ENCODE measurements at places on chromosomes 16 and 17. TPM values are rescaled to one million over a fixed set of nuclear protein-coding genes. Genes with fewer than 3 reads are reported as not detected.

DNA sequence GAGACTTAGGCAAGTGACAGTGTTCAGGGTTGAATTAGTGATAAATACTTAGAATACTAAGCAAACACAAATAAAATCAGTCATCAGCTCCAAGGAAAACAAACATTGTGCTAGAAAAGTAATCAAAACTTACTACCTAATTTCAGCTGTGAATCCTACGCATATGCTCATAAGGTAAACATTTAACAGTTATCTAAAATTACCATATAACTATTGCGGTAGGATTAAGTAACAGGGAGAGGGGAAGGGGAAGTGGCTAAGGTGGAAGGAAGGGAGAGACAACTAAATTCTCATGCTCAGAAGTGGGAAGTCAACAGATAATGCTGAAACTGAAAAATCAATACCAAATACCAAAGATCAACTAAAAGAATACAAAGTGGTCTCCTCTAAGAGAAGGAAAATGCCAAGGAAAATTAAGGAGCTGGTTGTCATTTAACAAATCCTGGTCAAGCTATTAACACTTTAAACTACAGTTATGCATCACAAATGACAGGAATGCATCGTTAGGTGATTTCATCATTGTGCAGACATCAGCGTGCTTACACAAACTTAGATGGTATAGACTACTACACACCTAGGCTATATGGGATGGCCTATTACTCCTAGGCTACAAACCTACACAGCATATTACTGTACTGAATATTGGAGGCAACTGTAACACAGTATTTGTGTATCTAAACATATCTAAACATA lies 20.0 kb downstream of the USP32 start:
- no peak for DNase-seq

DNA sequence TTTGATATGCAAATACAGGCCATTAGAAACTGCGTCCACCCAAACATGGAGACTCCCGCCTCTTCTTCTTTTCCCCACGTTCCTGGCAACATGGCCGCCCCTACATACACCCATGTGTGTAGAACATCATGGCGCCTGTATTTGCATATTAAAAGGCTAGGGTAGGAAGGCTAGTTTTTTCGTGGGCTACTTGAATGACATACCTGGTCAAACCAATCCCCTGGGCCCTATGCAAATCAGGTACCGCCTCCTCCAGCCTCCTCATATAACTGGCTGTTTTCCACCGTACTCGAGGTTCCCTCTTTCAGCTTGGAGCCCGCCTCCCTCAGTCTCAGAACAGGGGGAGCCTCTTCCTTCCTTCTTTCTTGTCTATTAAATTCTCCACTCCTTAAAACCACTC lies 840 bp upstream of the CD300LB start:
- no peak for DNase-seq

Gene LHX1
- total RNA-seq, result not detected

Gene TNRC6C
- 5.5 TPM for total RNA-seq

All from dermis microvascular lymphatic vessel endothelial cell (primary cell).